ENCODE measurements at places on chromosomes 12 and 14.
A peak's percentile ranks its signal among the peaks of the same experiment; 100 is the strongest.

GRCh38 chr14:99207456-99207855, 64.5 kb downstream of the BCL11B start:
- peak overlapping the region; percentile 61 for H3K27ac ChIP-seq
- H3K27me3 ChIP-seq = no peaks in the 10 kb centered on the region
- no peak for DNase-seq
- peaks cover 22% of the 10 kb centered on the region for H3K36me3 ChIP-seq

GRCh38 chr12:57983146-57983857, 41.9 kb downstream of the ATP23 start:
- no peak for DNase-seq
- H3K36me3 ChIP-seq = no peaks in the 10 kb centered on the region
- H3K27ac ChIP-seq = no peak overlapping the region
- no peaks in the 10 kb centered on the region for H3K27me3 ChIP-seq
- no peaks in the 10 kb centered on the region for H3K4me1 ChIP-seq

GRCh38 chr12:79515530-79515935, 175.2 kb downstream of the PAWR start:
- H3K4me1 ChIP-seq = no peaks in the 10 kb centered on the region
- no peaks in the 10 kb centered on the region for H3K36me3 ChIP-seq
- no peaks in the 10 kb centered on the region for H3K27me3 ChIP-seq
- H3K4me3 ChIP-seq = no peak overlapping the region

- H3K4me1 ChIP-seq = no peaks in the 10 kb centered on the region
- H3K27me3 ChIP-seq = no peaks in the 10 kb centered on the region
- no peak overlapping the region for H3K4me3 ChIP-seq
- DNase-seq = no peak
- H3K27ac ChIP-seq = no peak overlapping the region
Measured at GRCh38 chr12:87381742-87382141, 647.5 kb downstream of the C12orf50 start.

DNA sequence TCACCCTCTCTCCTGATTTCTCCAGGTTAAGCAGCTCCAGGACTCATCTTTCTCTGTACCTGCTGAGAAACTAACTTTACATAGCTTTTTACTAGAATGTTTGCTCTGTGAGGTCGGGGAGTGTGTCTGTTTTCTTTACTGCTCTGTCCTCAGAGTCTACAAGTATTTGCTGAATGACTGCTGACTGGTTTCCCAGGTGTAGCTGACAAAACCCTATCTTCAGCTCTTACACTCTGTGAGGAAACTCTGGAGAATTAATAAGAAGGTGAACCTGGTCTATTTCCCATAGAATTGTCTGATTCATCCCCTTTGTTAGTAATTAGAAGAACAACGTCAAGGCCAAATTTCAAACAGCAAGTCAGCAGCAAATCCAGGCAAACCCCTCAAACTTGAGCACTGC, 226.8 kb downstream of the ZFP36L1 start:
- no peak for DNase-seq
- peaks cover 10% of the 10 kb centered on the region for H3K4me1 ChIP-seq
- H3K27me3 ChIP-seq = no peaks in the 10 kb centered on the region
- H3K4me3 ChIP-seq = no peak overlapping the region
- no peak overlapping the region for H3K27ac ChIP-seq

GRCh38 chr12:6033546-6033945, 88.5 kb upstream of the ANO2 start:
- no peaks in the 10 kb centered on the region for H3K36me3 ChIP-seq
- H3K27ac ChIP-seq = no peak overlapping the region
- H3K4me1 ChIP-seq = no peaks in the 10 kb centered on the region

DNA sequence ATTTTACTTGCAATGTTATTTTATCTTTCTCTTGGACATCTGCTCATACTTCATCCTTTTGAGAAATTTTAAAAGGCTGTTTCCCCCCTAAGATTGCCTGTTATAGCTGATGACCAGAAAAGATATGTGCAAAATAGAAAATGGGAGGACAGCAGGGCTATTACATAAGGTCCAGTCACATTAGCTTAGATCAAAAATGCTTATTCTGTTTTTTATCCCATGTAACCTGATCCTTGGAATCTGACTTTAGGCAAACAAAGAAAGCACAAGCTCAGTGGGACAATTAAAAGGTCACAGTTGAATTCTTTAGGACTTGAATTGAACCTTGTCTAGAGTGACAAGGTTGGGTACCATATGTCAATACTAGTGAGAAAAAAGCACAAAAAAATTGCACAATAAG, 65.1 kb upstream of the TRHDE start:
- no peak overlapping the region for H3K4me3 ChIP-seq
- no peaks in the 10 kb centered on the region for H3K36me3 ChIP-seq
- H3K27me3 ChIP-seq = no peaks in the 10 kb centered on the region
- no peak for DNase-seq

DNA sequence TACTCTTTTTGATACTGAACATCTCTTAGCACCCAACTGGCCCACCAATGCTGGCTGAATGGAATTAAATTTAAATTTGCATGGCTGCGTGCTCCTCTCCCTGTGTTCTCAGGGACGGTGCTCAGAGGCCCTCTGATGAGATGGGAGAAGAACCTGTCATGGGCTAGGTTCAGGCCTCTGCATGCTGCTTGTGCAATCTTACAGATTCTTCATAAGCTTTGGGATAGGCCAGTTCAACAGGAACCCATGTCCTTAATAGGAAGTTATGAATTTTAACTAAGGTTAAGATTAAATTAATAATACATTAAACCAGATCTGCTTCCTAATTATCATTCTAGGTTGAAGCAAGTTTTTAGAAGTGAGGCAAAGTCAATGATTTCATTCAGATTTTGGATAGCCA, 119.7 kb upstream of the LRIG3 start:
- no peaks in the 10 kb centered on the region for H3K36me3 ChIP-seq
- no peak overlapping the region for H3K4me3 ChIP-seq
- no peaks in the 10 kb centered on the region for H3K4me1 ChIP-seq
- no peaks in the 10 kb centered on the region for H3K27me3 ChIP-seq

DNA sequence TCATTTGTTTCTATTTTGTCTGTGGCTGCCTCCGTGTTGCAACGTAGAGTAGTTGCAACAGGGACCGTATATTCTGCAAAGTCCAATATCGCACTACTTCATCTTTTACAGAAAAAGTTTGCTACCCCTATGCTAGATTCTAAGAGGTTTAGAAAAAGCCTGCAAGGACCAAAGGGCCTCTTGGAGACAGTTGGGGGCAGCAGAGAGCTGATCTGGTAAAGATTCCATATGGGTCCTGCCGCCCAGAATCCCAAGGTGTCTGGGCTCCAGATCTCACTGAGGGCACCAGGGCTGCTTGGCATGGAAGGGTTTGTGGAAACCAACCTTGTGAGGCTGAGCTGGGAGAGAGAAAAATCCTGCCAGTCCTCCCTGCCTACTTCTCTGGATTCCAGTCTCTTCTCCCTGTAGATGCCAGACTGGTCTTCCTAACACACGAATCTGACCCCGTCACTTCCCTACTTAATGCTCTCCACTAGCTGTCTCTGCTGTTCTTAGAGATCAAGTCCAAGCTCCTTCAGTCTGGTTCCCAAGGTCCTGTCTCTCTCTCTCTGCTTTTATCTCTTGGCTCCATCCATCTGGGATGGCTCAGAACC, 74.6 kb downstream of the GLRX5 start:
- no peak for DNase-seq
- no peak overlapping the region for H3K27ac ChIP-seq
- H3K4me3 ChIP-seq = no peak overlapping the region
- no peaks in the 10 kb centered on the region for H3K27me3 ChIP-seq
- H3K36me3 ChIP-seq = no peaks in the 10 kb centered on the region

GRCh38 chr12:32870716-32871115, 25.9 kb downstream of the PKP2 start:
- no peaks in the 10 kb centered on the region for H3K36me3 ChIP-seq
- H3K4me1 ChIP-seq = no peaks in the 10 kb centered on the region

DNA sequence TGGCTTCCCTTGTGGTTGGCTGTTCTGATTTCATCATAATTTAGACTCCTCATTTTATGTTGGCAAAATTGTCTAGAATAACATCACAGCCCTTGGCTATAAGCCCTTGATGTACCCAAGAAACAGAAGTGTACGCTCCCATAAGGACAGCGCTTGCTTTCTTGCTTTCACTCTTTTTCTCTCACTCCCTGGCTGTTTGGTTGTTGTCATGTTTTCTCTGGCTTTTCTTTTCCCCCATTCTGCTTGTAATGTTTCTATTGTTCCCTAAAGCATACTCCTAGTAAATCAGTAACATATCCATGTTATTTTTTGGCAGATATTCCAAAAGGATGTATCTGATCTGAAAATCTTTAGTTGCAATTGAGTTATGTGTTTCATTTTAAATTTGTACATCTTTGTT, 530.5 kb downstream of the NOVA1 start:
- no peak for DNase-seq
- H3K27ac ChIP-seq = no peak overlapping the region
- no peaks in the 10 kb centered on the region for H3K4me1 ChIP-seq
- no peaks in the 10 kb centered on the region for H3K27me3 ChIP-seq

DNA sequence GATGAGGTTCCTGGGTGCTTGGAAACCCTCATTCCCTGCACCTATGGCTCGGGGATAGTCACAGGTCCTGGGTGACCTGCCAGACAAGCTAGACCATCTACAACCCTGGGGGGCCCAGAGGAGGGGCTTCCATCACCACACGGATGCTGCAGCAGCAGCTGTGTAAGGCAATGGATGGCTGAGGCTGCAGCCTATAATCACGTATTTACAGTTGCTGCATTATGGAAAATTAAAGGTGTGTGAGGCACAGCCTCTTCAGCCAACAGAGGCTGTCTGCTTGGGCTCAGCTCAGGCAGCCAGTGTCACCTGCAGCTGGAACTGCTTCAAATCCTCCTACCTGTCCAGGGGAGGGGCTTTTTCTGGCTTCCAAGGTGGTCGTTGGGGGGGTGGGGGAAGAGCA, 268.1 kb downstream of the CACNA1C start:
- peaks cover 2% of the 10 kb centered on the region for H3K27me3 ChIP-seq
- no peaks in the 10 kb centered on the region for H3K4me1 ChIP-seq
- no peaks in the 10 kb centered on the region for H3K36me3 ChIP-seq
- no peak overlapping the region for H3K27ac ChIP-seq
- no peak overlapping the region for H3K4me3 ChIP-seq
- no peak for DNase-seq

DNA sequence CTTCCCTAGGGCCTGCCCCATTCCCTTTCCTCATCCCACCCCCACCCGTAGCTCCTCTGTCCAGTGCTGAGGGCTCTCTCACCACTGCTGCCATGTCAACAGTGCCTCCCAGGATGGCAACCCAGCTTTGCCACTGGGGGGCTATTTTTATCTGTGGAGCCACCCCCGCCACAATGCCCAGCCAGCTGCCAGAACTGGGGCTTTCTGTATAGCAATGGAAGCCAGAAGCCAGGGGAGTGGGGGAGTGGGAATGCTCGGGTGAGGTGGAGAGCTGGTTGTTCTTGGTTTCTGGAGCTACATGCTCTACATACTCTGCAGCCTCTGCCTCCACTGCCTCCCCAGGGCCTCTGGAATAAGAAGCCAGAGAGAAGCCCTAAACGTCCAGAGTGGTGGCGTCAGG, 8.9 kb downstream of the PDE1B start:
- no peak overlapping the region for H3K27ac ChIP-seq
- peaks cover 6% of the 10 kb centered on the region for H3K4me1 ChIP-seq
- no peaks in the 10 kb centered on the region for H3K36me3 ChIP-seq
- no peaks in the 10 kb centered on the region for H3K27me3 ChIP-seq
